ENCODE measurements at places on chromosomes 4 and X.

GRCh38 chrX:152259150-152259549 lies 120.8 kb upstream of the MAGEA10 start:
- DNase-seq, result no peak

DNA sequence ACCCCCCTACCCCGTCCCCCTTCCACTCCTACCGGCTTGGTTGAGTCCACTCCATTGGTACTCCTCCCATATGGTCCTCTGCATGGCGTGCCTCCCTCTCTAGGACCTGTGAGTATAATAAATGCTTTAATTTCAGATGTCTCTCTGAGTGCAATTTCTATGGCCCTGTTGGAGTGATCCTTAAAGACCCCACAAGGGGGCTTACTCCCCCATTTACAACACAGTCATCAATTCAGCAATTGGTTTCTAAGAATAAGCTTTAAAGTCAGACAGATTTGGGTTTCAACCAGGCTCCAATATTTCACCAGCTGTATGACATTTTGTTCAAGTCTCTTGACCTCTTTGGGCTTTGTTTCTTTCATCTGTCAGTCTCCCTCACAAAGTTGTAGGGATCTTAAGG lies 38.7 kb downstream of the TFDP3 start:
- DNase-seq, result no peak

GRCh38 chr4:143587703-143588102 lies 74.2 kb downstream of the SMARCA5 start:
- DNase-seq, result no peak

DNA sequence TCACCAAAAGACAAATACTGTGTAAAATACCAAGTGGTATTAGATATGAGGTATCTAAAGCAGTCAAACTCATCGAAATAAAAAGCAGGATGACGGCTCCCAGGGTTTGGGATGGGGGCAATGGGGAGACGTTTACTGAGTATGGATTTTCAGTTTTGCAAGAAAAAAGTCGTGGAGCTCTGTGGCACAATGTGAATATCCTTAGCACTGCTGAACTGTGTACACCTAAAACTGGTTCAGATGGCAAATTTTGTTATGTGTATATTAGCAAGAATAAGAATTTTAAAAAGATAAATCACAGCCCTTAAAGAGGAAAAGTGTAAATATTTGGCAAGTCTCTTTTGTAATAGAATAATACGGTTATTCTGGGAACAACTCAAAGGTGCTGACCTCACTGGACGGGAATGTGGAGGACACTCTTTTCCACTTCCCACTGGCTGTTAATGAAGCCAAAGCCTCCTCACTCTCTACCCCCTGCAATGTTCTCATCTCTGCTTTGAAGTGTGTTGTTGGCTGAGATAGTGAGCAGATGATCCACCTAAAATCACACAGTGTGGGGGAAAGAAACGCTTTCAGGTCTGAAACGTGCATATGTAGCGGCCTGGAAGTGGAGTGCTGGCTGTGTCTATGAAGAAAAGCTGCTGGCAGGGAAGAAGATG lies 49.2 kb downstream of the SEL1L3 start:
- DNase-seq, result no peak

- DNase-seq, result peak; percentile 86
Observed at GRCh38 chr4:184826691-184827270, 1.0 kb upstream of the ACSL1 start.

DNA sequence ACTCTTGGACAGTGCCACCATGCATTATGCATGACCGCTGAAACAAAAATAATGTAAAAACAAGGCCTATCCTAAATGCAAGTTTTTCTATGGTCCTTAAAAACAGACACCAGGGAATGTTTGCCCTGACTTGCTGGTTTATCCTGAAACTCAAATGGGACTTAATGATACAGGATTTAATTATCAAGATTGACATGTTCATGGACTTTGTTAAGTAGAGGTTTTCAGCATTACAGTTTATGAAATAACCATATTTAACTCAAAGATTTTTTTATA lies 1.3 kb downstream of the NFKB1 start:
- DNase-seq, result no peak

GRCh38 chrX:111180750-111181240 lies 84.8 kb downstream of the PAK3 start:
- DNase-seq, result no peak

- no peak for DNase-seq
Observed at GRCh38 chr4:159823743-159824142, 720.9 kb downstream of the RAPGEF2 start.

DNA sequence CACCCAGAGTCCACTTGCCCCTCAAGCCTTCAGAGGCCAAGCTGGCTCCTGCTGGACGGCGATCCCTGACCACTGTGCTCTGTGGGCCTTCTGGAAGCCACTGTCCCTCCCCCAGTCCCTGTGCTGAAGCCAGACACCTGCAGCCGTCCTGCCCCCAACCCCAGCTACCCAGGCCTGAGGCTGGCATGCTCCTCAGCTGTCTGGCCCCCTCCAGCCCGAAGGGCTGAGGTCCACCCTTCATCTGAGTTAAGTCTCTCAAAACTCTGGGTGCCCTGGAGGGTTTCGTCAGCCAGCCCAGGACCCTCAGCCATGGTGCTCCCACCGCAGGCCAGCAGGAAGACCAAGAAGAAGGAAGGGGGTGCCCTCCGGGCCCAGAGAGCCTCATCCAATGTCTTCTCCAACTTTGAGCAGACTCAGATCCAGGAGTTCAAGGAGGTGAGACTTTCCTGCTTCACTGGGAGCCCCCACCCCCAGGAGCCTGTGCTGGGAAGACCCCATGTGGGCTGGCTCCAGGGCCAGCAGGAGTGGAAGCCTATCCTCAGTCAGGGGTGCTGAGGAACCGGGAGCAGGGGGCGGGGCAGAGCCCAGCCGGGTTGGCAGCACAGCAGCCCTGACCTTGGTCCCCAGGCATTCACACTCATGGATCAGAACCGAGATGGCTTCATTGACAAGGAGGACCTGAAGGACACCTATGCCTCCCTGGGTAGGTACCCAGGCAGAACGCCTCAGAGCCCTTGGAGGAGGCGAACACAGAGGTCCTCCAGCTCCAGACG lies 4.2 kb downstream of the MYL5 start:
- no peak for DNase-seq

DNA sequence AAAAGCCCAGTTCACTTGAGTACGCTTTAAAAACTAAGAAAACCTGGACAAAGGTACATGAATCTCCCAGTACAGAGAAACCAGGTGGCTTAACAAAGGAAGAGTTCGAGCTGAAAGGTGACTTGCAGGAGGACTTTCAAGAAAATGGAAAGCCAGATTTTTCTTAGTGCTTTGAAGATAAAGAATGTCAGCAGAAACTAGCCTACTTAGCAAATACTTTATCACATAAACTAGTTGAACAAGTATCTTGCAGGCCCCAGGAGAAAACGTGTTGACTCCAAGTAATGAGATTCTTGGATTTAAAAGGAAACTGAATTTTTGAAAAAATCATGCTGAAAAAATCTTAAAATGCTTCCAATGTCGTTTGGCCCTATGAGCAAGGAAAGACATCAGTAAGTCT lies 26.4 kb downstream of the CDKN2AIP start:
- DNase-seq, result no peak

DNA sequence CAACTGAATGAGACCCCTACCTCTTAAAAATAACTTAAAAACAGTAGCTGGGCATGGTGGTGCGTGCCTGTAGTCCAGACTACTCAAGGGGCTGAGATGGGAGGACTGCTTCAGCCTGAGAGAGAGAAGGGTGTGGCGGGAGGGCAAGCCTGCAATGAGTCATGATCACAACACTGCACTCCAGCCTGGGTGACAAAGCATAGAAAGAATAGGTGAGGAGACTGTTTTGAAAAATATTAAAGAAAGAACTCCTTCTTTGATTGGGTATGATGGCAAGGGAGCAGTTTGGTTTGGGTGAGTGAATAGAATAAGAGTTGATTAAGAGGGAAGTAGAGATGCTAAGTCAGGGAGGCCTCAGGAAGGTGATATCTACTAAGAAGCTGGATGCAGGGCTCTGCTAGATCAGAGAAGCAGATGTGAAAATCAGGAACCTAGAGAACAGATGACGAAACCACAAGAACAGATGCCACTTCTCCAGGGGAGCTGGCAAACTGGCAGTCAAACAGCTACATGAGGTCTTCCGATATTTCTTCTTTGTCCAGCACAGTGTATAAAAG lies 318.6 kb downstream of the OPHN1 start:
- peak; percentile 18 for DNase-seq

- DNase-seq, result no peak
Observed at GRCh38 chrX:103794119-103794518, 17.5 kb downstream of the PLP1 start.

DNA sequence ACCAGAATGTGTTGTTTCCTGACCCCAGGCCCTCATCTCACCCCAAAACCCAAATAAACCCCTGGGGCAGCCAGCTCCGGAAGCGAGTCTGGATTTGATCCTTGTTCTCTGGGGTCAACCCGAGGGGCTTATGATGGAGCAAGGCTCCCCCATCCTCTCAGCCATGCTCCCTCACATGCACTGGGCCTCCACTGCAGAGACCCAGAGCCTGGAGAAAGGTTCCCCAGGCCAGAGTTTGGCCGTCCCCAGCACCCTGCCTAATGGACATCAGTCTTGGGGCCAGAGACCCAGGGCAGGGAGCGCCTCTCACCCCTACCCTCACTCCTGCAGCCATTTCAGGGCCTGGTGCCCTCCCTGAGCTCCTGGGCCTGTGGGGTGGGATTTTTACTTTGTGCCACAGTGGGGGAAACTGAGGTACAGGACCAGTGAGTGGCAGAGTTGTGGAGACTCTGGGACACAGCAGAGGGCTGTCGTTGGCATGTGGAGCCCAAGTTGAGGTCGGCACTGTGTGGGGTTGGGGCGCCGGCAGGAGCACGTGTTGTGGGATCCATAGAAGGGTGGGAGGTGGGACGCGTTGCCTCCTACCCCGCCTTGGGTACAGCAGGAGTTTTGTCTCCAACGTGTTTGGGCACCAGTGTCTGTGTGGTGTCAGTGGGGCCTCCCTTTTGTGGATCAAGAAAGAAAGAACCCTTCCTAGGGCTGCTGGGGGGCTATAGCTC lies 3.6 kb downstream of the FGFR3 start:
- no peak for DNase-seq

- DNase-seq, result no peak
Observed at GRCh38 chrX:103293118-103293517, 16.6 kb upstream of the TCEAL5 start.

DNA sequence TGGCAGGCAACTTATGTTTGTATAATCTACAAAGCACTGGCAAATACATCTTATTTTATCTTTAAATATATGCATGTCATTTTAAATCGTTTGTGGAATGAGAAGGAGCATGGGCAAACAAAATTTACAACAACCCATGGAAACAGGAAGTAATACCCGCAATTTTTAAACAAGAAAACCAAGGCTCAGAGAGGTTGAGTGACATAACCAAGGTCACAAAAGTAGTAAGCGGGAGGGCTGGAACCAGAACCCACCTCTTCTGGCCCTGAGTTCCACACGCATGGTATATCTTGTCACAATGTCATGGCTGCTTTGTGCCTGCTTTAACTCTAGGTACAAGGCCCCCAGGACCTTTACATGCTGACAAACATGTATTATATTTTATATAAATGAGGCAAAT lies 52.9 kb downstream of the SLC7A11 start:
- no peak for DNase-seq

GRCh38 chr4:185847352-185848097 lies 35.5 kb upstream of the SORBS2 start:
- no peak for DNase-seq

DNA sequence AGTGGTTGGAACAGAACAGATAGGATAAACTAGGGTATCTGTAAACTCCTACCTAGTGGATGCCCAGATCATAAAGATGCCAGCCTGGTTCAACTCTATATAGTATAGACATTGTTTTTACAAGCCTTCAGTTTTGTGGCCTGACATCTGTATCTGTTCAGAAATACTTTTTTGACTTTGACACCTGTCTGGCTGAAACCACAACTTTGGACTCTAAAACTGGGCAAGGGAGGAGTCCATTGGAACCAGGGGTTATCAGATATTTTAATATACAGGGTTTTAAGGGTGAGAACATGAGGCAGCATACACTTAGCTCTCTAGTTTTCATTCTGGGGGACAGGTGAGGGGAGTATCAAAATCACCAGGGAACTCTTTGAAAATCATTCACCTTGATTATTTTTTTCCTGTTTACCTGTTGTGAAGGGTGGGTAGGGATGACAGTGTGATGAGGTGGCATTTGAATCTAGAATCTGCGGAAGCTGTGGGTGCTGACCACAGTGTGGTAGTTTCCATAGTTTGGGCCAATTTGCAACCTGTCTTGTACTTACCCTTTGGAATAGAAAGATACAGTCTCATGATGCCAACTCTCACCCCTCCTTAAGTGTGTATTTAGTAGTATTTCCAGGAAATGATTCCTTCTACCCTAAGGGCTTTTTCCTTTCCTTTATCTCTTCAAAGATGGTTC lies 20.6 kb downstream of the GAB1 start:
- DNase-seq, result no peak

DNA sequence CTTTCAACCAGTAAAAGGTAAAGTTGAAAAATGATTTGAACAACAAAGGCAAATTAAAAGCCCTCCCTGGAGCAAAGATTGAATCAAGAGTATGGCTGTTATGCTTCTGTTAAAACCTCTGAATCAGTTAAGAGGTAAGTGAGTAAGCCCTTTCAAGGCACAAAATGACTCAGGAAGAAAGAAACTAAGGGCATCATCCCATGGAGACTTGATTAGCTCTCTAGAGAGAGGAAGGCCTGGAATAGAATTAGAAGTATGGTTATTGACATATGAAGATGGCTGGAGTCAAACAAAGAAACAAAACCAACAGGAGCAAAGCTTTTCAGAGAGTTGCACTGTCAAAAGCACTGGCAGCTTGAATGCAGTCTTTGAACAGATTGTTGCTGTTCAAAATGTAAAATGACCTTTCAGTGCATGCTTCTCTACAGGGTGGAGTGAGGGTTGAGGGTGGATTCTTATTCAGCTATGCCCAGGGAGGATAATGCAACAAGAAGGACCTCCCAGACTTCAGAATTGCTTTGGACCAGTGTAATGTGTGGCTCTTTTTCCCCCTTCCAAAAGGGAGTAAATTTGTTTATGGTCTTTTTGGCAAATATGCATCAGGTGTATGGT lies 365.5 kb downstream of the GBA3 start:
- DNase-seq, result no peak
